ENCODE measurements at places on chromosomes 16 and 17.

DNA sequence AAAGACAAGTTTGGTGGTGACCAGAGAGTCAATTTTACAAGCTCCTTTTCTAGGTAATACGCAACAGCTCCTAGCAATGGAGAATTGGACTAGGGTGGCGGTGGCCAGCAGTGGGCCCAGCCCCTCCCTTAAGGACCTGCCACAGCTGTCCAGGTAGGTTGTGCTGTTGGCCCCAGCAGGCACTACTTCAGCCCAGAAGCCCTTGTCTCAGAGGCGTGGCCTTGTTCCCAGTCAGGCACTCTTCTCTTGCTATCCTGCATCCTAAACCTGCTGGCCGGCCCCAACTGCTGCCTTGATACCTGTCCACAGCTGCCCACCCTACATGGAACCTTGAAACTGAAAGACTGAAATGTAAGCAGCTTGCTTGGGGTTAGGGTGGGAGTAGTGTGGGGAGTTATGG, 989 bp upstream of the GALK1 start:
- no peak for DNase-seq

DNA sequence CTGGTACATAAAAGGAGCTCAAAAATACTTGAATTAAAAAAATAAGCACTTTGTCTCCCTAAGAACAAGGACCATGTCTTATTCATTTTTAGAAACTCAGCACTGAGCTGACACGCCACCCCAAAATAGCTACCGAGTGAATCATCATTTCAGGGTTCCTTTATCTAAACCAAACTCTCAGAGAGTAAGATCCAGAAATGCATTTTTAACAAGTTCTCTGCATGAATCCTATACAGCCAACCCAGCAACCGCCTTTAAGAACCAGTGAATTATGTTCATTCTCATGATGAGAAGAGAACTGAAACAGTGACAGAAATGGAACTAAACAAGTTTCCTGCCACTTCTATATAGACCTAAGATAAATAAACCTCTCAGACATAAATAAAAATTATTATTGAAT, 8.7 kb downstream of the C16orf87 start:
- no peak for DNase-seq

GRCh38 chr16:55513616-55514015, 4.7 kb downstream of the LPCAT2 start:
- DNase-seq, result no peak

- peak; percentile 74 for DNase-seq
Measured at GRCh38 chr17:45221081-45222013, at the start of gene FMNL1. TSS of gene FMNL1 (plus strand) at chr17:45221885. CDS start at chr17:45222125, 240 bp downstream.

GRCh38 chr16:17459903-17460521, 10.7 kb downstream of the XYLT1 start:
- DNase-seq, result no peak

GRCh38 chr17:17382971-17383370, 79.8 kb downstream of the NT5M start:
- DNase-seq, result no peak

- DNase-seq, result no peak
Measured at GRCh38 chr17:30005709-30006320, 64.4 kb downstream of the EFCAB5 start.

- no peak for DNase-seq
Measured at GRCh38 chr17:29642171-29642611, 19.5 kb upstream of the CORO6 start.

- peak; percentile 17 for DNase-seq
Measured at GRCh38 chr17:36675250-36675649, 73.9 kb downstream of the MRM1 start.

DNA sequence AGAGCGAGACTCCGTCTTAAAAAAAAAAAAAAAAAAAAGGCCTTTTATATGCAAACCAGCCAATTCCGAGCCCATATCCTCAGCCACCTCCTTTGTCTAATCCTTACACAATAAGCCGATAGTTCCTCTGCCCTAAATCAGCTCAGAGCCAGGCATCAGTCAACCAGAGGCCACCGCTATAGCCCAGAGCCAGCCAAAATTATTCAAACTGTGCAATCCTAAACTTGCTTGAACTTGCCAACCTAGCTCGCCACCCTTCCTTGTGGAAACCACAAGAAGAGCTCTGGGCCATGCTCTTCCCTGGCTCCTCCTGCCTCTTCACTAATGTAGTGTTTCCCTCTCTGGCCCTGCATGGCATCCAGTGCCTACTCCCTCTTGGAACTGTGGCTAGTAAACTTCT, 17.7 kb downstream of the ITGAL start:
- no peak for DNase-seq

DNA sequence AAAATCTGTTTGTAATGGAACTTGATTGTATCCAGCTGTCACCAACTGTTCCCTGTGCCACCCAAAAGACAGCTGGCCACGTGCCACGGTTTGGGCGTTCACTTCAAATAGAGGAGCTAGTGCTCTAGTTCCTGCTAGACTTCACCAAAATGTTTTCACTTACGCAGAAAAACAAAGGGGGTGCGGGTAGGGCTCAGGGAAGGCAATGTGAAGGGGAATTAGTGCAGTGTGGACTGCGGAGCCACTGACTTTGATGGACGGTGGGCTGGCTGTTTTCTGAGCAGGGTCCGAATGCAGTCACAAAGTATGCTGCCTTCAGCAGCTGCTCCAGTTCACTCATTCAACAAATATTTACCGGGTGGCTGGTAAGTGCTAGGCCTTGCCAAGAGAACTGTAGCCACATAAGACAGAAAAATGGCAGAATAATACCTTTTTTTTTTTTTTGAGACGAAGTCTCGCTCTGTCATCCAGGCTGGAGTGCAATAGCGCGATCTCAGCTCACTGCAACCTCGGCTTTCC, 7.6 kb upstream of the CYTH1 start:
- DNase-seq, result no peak

GRCh38 chr17:31631766-31632165, 227.3 kb downstream of the COPRS start:
- DNase-seq, result no peak

DNA sequence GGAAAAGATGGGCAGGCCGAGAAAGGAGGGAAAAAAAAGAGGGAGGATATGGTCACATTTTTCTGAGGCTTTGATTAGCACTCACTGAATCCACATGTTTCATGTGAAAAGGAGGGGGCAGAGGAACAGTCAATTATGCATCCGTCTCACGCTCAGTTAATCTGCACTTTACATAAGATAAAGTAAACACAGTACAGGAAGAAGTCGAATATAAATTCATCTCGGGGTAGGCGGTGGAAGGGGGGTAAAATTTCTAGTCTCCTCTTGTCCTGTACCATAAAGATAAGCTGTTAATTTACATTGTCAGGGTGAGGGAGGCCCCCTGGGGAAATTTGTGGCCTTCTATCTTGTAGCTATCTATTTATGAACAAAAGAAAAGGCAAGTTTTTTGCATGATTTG, 73.1 kb upstream of the CES5A start:
- no peak for DNase-seq

- DNase-seq, result no peak
Measured at GRCh38 chr16:54165912-54166865, 120.4 kb downstream of the IRX3 start.

- no peak for DNase-seq
Measured at GRCh38 chr16:7051591-7052349, 280.9 kb upstream of the RBFOX1 start.

GRCh38 chr16:79659344-79659743, 58.8 kb upstream of the MAF start:
- DNase-seq, result no peak

DNA sequence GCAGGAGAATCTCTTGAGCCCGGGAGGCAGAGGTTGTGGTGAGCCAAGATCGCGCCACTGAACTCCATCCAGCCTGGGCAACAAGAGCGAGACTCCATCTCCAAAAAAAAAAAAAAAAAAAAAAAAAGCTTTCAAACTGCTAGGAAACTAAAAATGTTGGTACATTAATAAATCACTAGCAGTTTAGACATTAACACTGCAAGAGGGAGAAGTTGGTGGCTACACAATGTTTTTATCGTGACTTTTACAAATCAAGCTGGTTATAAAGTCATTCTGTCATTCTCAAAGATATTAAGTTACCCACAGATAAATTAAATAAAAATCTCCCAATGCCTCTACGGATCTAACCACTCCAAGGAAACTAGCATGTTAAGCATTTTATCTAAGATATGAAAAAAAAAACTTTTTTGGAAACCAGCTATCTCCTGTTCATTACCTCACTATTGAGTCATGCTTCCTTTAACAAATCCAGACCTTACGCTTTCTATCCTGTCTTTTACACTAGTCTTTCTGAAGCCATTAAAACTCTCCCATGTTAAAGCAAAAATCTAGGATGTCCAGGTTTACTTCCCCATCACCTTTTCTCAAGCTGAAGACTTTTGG, 85.9 kb upstream of the SMURF2 start:
- DNase-seq, result no peak

- peak; percentile 37 for DNase-seq
Measured at GRCh38 chr17:75619506-75620431, 13.5 kb upstream of the SMIM5 start.

DNA sequence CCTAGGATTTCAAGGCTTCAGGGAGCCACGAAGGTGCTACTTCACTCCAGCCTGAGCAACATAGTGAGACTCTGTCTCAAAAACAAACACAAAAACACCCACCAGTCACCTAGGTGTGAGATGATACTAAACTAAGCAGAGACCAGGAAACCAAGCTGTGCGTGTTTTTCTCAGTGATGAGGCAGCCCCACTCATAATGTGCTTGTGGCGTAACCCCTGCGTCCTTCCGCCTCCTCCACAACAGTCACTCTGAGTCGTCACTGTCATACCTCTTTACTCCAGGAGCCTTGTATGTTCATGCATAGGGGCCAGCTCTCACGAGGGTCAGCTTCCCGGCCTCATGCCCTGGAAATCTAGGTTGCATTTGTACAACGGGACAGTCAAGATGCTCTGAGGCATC, 31.1 kb upstream of the SLC47A1 start:
- no peak for DNase-seq

DNA sequence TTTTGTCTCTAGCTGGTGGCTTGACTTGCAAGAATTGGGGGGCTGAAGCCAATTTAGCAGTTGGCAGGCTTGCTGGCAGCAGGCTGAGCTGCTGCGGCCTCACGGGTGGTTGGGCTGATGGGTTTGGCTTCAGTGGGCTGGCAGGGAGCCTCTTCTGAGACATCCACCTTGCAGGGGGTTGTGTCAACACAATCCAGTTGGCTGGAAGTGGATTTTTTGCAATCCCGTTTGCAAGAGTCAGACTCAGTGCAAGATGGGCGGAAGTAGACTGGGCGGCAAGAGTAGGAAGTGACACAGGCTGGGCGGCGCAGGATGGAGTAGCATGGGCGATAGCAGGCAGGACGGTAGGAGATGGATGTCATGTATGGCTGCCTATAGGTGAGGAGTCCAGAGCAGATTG, 1.5 kb downstream of the KRTAP16-1 start:
- no peak for DNase-seq

GRCh38 chr17:15501793-15502192, 34.4 kb upstream of the CDRT4 start:
- DNase-seq, result no peak

DNA sequence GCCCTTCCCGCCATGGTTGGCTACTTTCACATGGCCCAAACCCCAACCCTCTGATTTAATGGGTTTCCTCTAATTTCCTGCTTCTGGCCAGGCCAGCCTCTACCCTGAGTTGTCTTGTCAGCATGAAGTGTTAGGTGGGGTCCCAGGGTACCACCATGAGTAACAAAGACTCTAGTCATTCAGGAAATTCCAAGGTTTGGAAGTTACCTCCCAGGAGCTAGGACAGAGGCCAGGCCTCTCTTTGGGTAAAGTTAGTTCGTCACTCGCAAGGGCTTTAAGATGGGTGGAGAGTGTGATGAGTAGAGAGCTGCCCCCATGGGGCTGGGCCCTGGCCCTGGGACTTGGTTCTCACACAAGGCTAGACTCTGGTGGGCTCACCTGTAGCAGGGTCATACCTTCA, 54.6 kb downstream of the PLD6 start:
- DNase-seq, result no peak

- peak; percentile 72 for DNase-seq
Measured at GRCh38 chr17:31524926-31525800, 133.7 kb downstream of the RAB11FIP4 start.

DNA sequence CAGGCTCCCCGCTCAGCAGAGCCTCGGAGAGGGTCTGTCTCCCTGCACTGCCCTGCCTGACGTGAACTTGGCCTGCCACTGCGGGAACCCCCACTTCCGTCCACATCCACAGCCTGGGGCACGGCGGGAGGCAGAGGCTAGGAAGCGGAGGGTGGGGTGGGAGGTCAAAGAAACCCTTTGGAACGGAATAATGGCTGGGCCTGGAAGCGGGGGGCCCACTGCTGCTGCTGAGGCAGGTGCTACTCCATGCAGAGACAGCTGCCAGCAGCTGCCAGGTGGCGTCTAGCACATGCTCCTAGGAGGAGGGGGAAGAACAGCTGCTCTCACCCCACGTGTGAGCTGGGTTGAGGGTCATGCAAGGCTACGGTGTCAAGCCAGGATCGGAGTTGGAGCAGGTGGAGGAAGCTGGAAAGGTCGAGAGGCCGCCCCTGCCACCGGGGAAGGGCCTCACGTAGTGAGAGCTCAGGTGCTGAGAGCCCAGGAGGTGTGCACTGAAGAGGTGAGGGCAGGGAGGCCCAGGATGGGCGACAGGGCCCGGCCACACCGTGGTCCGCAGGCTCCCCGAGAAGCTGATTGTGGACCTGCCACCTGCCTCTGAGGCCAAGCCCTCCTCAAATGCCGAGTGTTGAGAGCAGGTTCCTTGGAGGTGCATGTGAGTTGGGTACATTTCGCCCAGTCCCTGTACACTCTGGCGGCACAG, 9.8 kb downstream of the FSCN2 start:
- DNase-seq, result no peak

- no peak for DNase-seq
Measured at GRCh38 chr16:23134274-23134673, 15.0 kb downstream of the USP31 start.

GRCh38 chr17:49968405-49969133, 421 bp upstream of the DLX4 start:
- no peak for DNase-seq

- no peak for DNase-seq
Measured at GRCh38 chr16:52099382-52099781, 447.6 kb downstream of the TOX3 start.

DNA sequence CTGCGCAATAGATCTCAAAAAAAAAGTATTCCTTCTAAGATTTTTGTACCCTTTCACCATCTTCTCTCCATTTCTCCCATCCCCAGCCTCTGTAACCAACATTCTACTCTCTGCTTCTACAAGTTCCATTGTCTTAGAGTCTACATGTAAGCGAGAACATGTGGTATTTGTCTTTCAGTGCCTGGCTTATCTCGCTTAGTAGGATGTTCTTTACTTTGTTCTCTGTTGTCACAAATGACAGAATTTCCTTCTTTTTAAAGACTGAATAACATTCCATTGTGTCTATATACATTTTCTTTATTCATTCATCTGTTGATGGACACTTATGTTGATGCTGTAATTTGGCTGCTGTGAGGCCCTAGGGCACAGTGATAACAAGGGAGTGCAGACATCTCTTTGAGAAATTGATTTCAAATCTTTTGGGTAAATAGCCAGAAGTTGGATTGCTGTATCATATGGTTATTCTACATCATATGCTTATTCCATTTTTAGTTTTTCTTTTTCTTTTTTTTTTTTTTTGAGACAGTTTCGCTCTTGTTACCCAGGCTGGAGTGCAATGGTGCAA, 37.7 kb upstream of the MYH10 start:
- no peak for DNase-seq
